IPS-NIHi11 (cell line): ENCODE measurements at places on chromosomes 6 and 20.

DNA sequence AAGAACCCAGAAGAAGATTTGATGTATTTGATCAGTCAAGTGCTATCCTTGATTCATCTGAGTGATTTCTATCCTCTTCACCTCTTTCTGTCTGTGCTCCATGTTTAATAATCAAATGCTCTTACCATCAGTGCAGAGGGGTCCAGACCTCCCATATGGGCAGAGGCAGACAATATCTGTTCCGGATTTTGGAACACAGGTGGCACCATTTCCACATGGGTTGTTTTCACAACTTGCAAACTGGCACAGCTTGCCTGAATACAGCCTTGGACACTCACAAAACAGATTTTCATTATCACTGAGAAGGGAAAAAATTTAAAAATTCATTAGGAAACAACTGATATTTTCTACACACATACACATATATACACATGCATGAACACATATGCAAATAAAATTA, 228.5 kb downstream of the PHF3 start:
- DNase-seq: no peak

- no peak for DNase-seq
These were observed 58.6 kb downstream of the CPNE5 start for GRCh38 chr6:36780442-36781177.

DNA sequence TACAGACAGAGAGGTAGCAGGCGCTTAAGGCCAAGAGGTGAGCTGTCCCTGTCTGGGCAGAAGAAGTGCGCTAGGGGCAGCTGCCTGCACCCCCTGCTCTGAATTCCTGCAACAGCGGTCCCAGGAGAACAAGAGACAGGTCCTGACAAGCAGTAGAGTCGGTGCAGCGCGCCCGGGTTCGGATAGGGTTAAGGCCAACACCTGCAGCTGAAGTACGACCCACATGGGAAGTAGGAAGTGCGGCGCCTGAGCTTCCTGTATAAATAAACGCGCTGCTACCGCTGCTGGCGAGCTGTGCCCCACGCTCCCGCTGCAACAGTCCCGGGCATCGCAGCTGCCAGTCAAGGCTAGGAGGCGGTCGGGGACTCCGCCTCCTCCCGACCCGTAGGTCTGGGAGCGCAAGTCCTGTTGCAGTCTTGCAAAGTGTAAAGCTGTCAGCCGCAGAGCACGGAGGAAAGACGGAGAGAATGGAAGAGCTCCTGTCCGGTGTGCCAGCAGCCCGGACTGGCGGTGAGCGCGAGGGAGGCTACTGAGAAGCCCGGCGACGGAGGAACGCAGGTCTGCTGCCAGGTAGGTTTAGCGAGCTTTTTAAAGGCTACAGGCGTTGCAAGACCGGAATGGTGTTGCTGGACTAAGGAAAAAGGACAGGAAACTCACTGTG, at the start of gene RNF144B:
TSS of gene RNF144B (plus strand) at position 290 of the 661 bp plus-strand sequence. CDS start 12,185 bp downstream, outside the sequence.
- peak; percentile 87 for DNase-seq

DNA sequence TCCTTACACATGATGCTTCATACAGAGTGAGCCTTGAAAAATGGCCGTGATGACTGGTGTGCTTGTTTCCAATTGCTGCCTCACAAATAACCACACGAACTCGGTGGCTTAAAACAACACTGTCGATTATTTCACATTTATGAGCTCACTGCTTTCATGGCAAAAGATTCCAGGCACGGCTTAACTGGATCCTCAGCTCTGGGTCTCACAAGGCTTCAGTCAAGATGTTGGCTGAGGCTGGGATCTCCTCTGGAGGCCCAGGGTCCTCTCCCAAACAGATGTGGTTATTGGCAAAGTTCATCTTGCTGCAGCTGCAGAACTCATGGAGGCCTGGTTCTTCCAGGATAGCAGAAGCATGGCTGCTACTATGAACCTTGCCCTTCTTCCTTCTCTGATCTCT, 144.6 kb downstream of the TFAP2C start:
- DNase-seq: no peak

GRCh38 chr6:29730575-29731126, 7.4 kb downstream of the HLA-F start:
- no peak for DNase-seq

DNA sequence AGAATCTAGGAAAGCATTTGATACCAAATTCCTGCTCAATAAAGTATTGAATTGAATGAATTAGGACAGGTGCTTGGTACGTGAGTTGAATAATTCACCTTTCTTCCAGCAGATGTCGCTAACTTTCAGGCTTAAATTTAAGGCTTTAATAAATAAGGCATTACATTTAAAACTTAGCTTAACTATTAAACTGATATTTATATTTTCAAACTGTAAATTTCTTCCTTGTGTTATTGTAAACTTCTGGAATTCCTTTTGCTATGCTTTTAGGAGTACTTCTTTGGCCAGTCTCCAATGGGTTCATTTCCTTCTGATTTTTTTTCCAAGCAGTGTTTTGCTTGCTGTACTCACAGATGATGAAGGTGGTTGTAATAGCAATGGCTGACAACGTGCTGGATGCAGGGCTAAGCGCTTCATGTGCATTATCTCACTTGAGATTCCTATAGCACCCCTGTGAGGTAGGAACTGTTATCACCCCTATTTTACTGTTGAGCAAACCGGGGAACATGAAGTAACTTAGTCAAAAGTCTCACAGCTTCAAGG, 71.3 kb upstream of the SLC2A12 start:
- peak; percentile 53 for DNase-seq

GRCh38 chr6:144652292-144652891, 367.3 kb downstream of the UTRN start:
- no peak for DNase-seq

GRCh38 chr6:73290435-73290834, 27.4 kb upstream of the KHDC1 start:
- no peak for DNase-seq

DNA sequence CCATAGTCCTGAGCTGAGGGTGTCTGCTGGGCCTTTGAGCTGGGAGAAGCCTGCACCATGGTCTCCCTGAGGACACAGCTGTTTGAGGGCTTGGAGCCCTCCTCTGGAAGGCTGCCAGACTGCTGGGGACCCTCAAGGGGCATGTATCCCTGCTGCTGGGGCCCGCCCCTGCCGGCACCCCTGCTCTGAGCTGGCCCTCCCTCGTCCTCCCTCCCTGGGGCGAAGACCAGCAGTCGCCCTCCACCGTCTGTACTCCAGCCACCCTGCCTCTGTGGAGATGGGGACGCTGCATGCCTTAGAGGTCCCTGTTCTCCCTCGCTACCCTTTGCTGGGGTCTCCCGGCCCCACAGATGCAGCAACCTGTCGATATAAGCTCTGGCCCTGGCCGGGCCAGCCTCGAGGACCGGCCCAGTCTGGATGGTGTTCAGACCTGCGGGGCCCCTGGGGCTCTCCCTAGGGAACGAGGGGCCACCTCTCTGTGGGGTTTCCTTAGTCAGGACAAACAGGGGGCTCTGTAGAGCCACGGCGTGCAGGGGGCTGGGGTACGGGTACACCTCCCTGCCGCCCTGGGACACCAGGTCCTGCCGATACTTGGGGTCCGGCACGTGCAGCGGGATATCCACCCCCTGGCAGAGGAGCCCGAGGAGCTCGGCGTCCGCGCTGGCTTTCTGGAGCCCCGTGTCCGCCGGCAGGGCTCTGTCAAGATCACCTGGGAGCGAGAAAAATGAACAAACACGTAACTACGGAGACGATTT, 11.0 kb downstream of the DACT2 start:
- DNase-seq: no peak

- peak; percentile 35 for DNase-seq
These were observed 809 bp downstream of the SRPK1 start for GRCh38 chr6:35919827-35920751.

DNA sequence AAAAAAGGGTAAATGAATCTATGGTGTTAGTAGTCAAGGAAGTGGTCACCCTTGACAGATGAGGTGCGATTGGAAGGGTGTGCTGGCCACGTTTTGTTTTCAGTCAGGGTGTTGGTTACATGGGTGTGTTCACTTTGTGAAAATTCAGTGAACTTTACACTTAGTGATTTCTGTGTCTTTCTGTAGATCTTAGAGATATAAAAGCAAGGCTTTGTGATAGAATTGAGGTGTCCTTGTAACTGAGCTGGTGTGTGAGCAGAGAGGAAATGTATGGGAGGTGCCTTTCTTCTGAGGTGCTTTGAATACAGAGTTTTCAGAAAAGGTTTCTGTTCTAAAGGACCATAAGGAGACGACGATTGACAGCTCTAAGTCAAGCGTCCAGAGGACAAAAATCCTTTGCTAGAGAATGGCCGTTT, 90.5 kb downstream of the SAMD3 start:
- DNase-seq: no peak

- DNase-seq: no peak
These were observed 16.5 kb downstream of the HEY2 start for GRCh38 chr6:125765944-125766343.

GRCh38 chr20:62406635-62407176, 379 bp downstream of the CABLES2 start:
- no peak for DNase-seq

- no peak for DNase-seq
These were observed 43.7 kb downstream of the TRIM38 start for GRCh38 chr6:26006086-26006939.

GRCh38 chr6:74222768-74223333, 526.8 kb downstream of the CD109 start:
- DNase-seq: peak; percentile 30

- no peak for DNase-seq
These were observed 27.6 kb downstream of the CDH26 start for GRCh38 chr20:59985864-59986263.

DNA sequence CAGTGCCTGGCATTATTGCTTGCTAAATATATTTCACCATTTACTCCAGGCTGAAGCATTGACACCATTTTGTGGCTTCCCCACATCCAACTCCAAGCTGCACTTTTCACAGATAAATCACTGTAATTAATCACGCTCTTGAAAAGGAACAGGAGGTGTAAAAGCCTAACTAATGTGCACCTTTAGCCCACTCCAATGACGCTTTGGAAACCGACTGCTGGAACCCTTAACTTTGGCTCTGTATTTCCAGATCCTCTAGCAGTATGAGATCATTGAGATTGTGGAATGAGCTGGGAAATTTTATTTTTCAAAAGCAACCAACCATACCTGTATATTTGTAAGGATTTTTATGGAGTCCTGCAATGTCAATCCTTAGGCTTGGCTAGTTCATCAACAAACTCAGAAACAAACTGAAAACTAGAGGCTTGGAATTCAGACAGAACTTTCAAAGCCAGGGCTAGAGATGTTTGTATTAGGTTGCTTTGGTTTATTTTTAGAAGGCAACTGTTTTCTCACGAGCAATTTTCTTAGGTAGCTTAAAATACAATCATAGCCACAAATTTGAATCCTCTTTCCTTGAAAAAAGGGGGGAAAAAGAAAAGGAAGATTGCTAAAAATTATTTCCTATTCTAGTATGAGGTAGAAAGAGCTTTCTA, 52.8 kb upstream of the UTRN start:
- no peak for DNase-seq

GRCh38 chr6:146901940-146902816, 302.0 kb upstream of the STXBP5 start:
- DNase-seq: no peak

GRCh38 chr20:59361411-59361810, 61.0 kb downstream of the EDN3 start:
- no peak for DNase-seq

DNA sequence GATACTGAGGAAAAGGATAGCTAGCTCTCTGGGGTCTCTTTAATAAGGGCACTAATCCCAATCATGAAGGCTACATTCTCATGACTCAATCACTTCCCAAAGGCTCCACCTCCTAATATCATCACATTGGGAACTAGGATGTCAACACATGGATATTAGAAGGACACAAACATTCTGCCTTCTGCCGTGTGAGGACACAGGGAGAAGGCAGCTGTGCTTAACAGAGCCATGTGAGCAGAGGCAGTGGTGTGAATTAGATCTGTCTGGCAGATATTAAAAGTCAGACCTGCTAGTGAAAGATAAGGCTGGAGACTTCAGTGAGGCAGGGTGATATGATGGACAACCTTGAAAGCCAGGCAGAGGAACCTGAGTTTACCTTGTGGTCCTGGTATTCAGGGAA, 341.9 kb downstream of the ARHGAP18 start:
- DNase-seq: no peak

DNA sequence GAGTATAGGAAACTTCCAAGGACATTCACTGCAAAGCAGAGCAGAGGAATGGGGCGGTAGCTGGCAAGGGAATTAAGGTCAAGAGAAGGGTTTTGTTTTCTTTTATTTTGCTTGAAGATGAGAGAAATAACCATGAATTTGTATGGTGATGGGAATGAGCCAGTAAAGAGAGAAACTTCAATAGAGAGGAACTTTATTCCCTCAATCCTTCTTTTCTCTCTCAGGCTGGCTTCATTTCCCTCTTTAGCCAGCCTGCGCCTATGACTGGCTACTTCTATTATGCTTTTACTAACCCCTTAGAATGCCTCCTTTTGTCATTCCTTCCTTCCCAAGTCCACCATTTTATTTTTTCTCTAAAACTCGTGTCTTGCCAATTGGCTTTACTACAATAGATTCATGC, 101.4 kb upstream of the CEP85L start:
- DNase-seq: no peak

- no peak for DNase-seq
These were observed 7.7 kb downstream of the AMD1 start for GRCh38 chr6:110882274-110882619.

DNA sequence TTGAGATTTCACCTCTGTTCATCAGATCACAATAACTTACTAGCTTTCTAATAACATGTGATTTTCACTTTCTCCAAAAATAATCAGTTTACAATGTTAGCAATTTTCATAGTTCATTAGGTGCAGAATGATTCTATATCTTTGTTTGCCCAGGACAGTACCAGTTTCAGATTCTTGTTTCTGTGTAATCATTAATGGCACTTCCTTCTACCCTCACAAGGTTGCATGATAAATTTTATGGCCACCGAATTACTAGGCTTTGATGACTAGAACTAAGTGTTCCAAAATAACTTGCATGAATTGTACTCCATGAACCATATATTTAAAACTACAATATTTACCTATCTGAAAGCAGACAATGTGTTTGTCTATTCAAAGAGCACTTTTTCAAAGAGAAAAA, 442.3 kb downstream of the EPHA7 start:
- no peak for DNase-seq

DNA sequence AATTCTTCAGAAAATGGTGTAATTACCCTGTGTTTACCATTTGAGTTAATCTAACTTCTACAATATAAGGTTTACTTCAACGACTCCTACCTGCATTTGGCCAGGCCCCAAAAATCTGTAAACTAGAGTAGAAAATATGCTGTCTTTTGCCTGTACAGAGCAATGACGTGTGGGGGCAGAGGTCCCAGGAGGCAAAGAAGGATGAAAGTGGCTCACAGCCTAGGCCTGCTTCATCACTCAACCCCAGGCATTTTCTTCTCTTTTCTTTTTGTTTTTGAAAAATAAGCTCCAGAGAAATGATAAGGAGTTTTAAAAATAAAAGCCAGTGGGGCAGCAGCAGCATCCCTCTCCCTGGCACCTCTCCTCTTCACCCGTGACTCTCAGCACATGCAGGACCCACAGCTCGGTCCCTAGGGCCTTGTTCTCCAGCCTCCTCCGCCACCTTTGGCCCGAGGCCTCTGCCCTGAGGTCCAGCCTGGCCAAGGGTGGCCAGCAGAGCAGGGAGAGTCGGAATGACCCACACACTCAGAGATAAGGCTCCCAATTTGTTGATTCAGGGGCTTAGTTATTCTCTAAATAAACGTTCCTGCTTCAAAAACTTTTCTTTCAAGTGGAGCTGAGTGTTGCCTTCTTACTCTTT, 310.3 kb upstream of the RNF24 start:
- no peak for DNase-seq
